ENCODE measurements at places on chromosomes 6 and 20. TPM values are rescaled to one million over a fixed set of nuclear protein-coding genes. Genes with fewer than 3 reads are reported as not detected.

DNA sequence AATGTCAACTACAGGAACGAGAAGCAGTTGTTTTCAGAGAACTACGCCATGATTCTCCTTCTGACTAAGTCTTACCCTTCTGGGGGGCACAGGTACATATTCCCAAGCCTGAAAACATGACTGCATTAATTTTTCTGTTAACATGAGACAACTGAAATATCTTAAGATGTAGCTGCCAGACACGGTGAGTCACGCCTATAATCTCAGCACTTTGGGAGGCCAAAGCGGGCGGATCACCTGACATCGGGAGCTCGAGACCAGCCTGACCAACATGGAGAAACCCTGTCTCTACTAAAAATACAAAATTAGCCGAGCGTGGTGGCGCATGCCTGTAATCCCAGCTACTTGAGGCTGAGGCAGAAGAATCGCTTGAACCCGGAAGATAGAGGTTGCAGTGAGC lies 21.7 kb downstream of the TBC1D20 start:
- no peak overlapping the region for H3K27ac ChIP-seq
- DNase-seq, result no peak
- H3K4me1 ChIP-seq, result peaks cover 4% of the 10 kb centered on the region
- no peaks in the 10 kb centered on the region for H3K36me3 ChIP-seq
- no peaks in the 10 kb centered on the region for H3K27me3 ChIP-seq

DNA sequence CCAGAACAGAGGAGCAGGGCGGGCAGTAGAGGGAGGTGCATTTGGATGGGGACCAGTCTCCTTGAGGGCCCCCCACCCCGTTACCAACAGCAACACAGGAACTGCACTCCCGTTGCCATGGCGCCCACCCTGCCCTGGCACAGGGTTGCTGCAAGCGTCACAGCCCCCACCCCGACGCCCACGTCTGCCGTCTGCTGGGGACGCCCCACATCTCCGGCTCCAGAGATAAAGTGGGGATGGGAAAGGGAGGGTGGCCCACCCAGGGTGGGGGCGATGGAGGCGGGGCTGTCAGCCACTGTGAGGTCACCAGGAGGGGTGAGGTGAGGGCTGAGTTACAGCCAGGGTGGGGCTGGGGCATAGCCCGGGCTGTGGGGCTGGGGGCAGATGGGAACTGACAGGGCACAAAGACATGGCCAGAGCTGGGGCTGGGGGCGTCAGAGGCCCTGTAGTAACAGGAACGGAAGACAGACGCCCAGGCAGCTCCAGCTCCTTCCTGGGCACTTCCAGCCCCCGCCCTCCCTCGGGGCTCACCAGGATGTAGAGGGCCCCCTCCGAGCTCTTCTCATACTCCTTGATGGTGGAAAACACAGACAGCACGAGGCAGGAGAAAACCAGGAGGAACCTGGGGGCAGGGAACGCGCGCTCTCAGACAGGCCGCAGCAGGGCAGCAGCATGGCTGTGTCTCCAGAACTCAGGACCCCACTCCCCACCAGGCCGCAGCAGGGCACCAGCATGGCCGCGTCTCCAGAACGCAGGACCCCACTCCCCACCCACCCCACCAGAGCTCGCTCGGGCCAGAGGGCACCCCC lies 26.0 kb downstream of the KCNQ2 start:
- no peak overlapping the region for H3K4me3 ChIP-seq
- no peaks in the 10 kb centered on the region for H3K4me1 ChIP-seq
- H3K27me3 ChIP-seq, result no peaks in the 10 kb centered on the region
- DNase-seq, result no peak
- no peak overlapping the region for H3K27ac ChIP-seq
- no peaks in the 10 kb centered on the region for H3K36me3 ChIP-seq

The C6orf118 gene
- 1.7 TPM for total RNA-seq

- H3K27me3 ChIP-seq, result no peaks in the 10 kb centered on the region
- no peak overlapping the region for H3K4me3 ChIP-seq
- no peaks in the 10 kb centered on the region for H3K36me3 ChIP-seq
- no peak overlapping the region for H3K27ac ChIP-seq
Measured at GRCh38 chr20:51525241-51526105, 17.0 kb downstream of the NFATC2 start.

DNA sequence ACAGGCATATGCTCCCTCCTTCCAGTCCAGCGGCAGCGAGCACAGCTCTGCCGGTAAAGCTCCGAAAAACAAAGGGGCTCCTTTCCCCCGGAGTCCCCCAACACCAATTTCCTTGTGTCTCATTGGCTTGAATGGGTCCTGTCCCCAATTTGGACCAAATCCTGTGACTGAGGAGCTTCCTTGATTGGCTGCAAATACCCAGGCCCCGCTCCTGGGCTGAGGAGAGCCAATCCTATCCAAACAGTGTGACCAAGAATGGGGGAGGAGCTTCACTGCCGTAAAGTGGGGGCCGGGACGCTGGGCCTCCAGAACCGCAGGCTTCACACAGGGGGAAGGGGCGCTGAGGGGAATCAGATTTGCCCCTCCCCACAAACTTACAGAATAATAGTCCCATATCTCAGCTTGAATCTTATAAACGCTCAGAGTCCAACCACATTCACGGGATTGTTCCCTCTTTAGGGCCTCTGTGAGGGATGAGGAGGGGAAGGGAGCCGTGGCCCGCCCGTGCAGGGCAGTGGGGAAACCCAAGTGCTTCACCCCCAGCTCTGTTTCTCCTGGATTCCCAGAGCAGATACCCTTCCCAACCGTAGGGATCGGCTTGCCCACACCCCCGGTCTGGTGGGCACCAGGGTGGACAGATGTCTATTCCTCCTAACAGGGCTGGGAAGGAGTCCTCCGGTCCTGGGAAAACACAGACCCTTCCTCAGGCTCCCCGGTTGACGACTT lies 141.0 kb upstream of the MLN start:
- no peak overlapping the region for H3K27ac ChIP-seq
- H3K4me1 ChIP-seq, result no peaks in the 10 kb centered on the region
- no peaks in the 10 kb centered on the region for H3K27me3 ChIP-seq
- no peaks in the 10 kb centered on the region for H3K36me3 ChIP-seq
- H3K4me3 ChIP-seq, result no peak overlapping the region
- no peak for DNase-seq

DNA sequence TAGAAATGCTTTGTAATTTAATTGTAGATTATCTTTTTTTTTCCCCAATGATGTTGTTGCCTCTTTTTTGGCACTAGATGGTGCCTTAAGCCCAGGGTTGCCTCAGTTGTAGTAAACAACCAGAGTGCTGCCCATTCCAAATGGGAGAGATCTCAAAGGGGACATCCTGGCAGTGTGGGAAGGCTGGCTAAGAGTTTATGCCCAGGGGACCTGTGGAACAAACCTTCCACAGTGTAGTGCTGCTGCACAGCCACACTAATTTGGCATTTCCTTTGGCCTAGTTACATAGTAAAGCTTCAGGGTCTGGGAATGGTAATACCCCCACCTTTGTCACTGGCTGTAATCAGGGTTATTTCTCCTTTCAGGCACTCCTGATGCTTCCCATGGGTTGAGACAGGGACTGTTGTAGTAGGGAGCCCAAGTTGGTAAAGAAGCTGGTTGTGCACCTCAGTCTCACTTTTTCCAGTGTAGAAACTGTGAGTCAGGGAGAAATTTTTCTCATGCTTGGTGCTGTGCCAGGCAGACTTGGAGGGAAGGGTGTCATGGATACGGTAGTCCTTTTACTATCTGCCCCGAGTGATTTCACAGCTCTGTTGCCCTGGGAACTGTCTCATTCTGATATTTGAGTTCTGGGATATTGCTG lies 177.8 kb upstream of the ECI2 start:
- H3K36me3 ChIP-seq, result no peaks in the 10 kb centered on the region
- no peak overlapping the region for H3K27ac ChIP-seq
- H3K27me3 ChIP-seq, result no peaks in the 10 kb centered on the region
- H3K4me1 ChIP-seq, result no peaks in the 10 kb centered on the region
- H3K4me3 ChIP-seq, result no peak overlapping the region
- no peak for DNase-seq

DNA sequence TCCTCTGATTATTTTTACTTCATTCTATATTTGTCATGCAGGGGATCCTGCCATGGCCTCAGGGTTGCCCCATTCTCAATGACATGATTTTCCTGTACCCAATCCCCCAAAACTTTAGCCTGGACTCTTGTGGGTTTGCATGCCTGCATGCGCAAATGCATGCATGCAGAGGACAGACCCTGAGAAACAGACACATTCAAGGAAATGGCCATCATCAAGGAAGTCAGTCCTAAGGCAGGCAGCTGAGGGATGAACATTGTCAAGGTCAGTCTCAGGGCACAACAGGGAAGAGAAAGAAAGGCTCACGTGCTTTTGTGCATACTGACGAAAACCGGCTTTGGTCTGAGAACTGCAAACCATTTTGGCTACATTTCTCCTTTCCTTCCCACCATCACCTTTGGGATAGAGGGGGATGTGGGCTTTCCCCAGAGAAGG lies 13.1 kb downstream of the NEDD9 start:
- peaks cover 2% of the 10 kb centered on the region for H3K4me1 ChIP-seq
- H3K36me3 ChIP-seq, result no peaks in the 10 kb centered on the region
- no peak overlapping the region for H3K4me3 ChIP-seq
- no peak for DNase-seq
- H3K27me3 ChIP-seq, result no peaks in the 10 kb centered on the region
- no peak overlapping the region for H3K27ac ChIP-seq

The NUDT3 gene
- 30.0 TPM for total RNA-seq

DNA sequence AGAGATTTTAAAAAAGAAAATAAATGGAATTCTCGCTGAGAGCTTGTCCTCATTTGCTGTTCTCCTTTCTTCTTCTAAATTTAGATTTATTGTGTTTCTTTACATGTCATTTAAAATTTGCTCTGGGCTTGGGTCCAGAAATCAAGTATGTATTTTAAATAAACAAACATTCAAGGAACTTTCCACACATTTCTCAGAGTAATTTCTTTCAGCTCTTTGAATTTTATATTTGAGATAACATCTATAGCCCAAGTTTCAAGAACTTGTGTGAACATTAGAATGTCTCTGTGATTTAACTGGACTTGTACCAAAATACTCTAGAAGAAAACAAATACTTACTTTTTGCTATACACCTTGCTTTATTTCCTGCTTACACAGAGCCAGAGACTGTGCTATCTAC lies 192.3 kb downstream of the TMEM200A start:
- no peaks in the 10 kb centered on the region for H3K36me3 ChIP-seq
- no peak overlapping the region for H3K4me3 ChIP-seq
- H3K4me1 ChIP-seq, result no peaks in the 10 kb centered on the region
- H3K27ac ChIP-seq, result no peak overlapping the region
- DNase-seq, result no peak

DNA sequence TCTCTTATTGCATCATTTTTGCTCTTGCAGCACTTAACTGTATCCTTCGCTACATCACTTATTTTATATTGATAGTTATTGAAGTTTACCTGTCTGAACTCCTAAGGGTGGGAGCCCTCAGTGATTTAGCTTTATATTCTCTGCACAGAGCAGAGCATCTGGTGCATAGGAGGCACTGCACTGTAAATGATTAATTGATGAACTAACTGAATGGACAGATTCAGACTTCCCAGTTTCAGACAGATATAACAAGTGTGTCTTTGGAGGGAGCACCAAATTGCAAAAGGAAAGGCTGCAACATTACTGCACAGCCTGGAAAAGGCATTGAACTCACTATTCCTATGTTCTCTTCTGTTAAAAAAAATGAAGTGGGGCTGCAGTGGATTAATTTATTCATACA lies 160.3 kb downstream of the EDN1 start:
- DNase-seq, result no peak
- H3K4me3 ChIP-seq, result no peak overlapping the region
- no peak overlapping the region for H3K27ac ChIP-seq
- H3K36me3 ChIP-seq, result no peaks in the 10 kb centered on the region
- H3K27me3 ChIP-seq, result no peaks in the 10 kb centered on the region
- H3K4me1 ChIP-seq, result no peaks in the 10 kb centered on the region

The IMPG1 gene
- not detected for total RNA-seq

DNA sequence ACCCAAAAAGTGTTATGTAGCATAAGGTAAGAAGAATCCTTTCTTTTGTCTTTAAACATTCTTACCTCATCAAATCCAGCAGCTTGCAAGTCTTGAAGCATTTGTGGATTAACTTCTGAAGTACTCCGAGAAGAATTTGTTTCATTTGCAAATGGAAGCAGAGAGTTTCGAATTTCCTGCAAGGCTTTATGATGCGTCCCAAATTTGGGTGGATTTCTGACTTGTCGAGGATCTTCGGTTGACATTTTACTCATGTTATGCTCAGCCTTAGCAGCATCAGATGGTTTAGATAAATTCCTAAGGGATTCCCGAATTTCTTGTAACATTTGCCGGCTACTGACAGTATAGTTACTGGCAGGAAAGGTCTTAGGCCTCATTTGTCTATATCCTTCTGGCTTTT lies 16.2 kb downstream of the LATS1 start:
- H3K4me1 ChIP-seq, result peaks cover 4% of the 10 kb centered on the region
- H3K4me3 ChIP-seq, result no peak overlapping the region
- no peaks in the 10 kb centered on the region for H3K27me3 ChIP-seq

DNA sequence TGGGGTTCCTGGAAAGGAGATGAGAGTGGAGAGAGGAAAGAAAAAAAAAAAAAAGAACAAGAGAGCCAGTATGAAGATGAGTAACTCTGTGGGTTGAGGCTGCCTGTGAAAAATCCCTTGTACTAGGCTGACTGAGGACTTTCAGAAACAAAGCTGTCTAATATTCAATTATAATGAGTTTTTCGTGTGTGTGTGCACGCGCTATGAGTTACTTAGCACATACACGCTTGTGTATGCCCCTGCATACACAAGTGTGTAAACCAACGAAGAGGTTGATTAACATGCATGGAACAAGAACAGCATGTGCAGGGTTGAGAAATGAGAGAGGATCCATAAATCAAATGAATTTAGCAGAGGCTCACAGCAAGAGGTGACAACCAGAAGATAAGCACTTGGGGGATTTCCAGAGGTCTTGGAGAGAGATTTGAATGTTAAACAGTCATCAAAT lies 4.8 kb upstream of the RBPJL start:
- no peaks in the 10 kb centered on the region for H3K4me1 ChIP-seq
- H3K27me3 ChIP-seq, result no peaks in the 10 kb centered on the region
- H3K4me3 ChIP-seq, result no peak overlapping the region
- no peak for DNase-seq

The ZSCAN23 gene
- 4.7 TPM for total RNA-seq

DNA sequence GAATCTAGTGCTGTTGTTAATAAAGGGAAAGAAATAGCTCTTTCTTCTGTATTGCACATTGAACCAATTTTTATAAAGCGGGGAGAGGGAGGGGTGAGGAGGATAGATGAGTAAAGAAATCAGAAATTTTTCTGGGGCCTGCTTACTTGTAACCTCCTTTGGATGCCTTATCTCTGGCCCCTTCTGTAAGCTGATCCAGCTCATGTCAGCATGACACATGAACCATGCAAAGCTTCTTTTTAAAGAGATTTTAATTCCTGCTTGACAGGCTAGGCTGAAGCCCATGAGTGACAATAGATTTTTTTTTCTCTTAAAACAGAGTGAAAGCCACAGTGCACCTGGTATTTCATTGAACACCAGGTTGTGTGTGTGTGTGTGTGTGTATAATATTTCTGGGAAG lies 325.3 kb downstream of the PRL start:
- H3K36me3 ChIP-seq, result no peaks in the 10 kb centered on the region
- no peaks in the 10 kb centered on the region for H3K27me3 ChIP-seq
- H3K4me1 ChIP-seq, result peaks cover 4% of the 10 kb centered on the region
- H3K4me3 ChIP-seq, result no peak overlapping the region

- H3K4me1 ChIP-seq, result peaks cover 4% of the 10 kb centered on the region
- H3K27me3 ChIP-seq, result no peaks in the 10 kb centered on the region
- H3K36me3 ChIP-seq, result no peaks in the 10 kb centered on the region
- no peak for DNase-seq
- no peak overlapping the region for H3K27ac ChIP-seq
Measured at GRCh38 chr6:23173234-23173633, 603.9 kb downstream of the HDGFL1 start.

The SERAC1 gene
- total RNA-seq, result 7.7 TPM

- no peaks in the 10 kb centered on the region for H3K36me3 ChIP-seq
- H3K27me3 ChIP-seq, result peaks cover 3% of the 10 kb centered on the region
- H3K27ac ChIP-seq, result no peak overlapping the region
- no peak overlapping the region for H3K4me3 ChIP-seq
Measured at GRCh38 chr6:170288091-170288631, 2.7 kb downstream of the DLL1 start.

Measured in ovary (tissue), 10 donors.